ENCODE measurements at places on chromosomes 7 and 10. TPM values are rescaled to one million over a fixed set of nuclear protein-coding genes. Genes with fewer than 3 reads are reported as not detected.

DNA sequence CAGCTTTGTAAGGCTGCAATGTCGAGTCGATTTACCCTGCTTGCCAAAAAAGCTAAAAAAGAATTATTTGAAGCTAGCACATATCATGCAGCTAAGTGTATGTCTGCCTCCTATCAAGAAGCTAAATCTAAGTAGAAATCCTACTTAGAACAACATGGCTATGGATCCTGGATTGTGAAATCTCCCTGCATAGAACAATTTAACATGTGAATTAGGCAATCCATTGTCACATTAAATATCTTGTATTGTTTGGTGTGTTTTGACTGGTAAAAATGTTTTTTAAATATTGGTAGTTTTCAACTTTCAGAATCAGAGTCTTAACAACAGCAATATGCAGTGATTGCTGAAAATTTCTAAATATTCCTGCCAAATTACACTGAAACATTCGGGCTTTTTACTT is 73.3 kb downstream of the SKIDA1 start:
- no peak for DNase-seq

DNA sequence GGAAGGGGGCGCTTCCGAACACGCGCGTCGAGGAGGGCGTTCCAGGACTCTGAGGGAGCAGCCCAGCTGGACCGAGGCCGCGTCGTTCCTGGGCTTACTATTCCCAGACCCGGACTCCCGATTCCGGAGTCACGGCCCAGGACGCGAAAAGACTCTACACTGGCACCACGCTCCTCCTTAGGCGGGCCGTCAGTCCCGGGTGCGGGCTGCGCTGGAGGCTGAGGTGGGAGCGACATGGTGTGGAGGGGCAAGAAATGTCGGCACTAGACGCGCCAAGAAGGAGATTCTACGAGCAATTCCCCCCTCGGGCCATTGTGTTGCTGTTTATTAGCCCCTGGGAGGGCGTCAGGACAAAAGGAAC is 584 bp upstream of the RUNDC3B start:
- peak; percentile 67 for DNase-seq

- DNase-seq = no peak
Measured at GRCh38 chr10:52484206-52485065, 170.4 kb downstream of the DKK1 start.

DNA sequence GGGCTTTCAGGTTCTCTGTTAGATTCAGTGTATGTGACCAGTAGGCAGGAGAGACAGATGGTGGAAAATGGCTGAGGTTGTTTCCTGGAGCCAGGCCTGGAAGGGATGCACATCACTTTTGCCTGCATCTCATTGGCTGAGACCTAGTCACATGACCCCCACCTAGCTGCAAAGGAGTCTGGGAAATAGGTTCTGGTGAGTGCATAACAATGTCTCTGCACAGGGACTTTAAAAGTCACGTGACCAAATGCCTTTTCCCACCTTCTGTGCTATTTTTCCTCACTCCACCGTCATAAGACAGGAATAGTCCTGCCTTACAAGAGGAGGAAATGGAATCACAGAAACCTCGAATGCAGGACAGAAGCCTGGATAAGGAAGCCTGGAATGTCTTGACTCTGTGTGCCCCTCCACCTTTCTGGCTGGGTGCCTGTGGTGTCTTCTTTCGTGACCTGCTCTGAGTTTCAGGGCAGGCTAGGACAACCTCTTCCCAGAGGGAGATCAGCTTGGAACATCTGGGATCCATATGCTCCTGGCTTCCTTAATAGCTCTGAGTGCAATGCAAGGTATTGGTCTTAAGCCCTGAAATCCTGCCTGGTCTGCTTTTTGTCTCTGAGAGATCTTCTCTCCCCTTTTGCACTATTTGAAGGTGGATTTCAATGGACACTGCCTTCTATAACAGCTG is 139.9 kb upstream of the ZNF438 start:
- no peak for DNase-seq

DNA sequence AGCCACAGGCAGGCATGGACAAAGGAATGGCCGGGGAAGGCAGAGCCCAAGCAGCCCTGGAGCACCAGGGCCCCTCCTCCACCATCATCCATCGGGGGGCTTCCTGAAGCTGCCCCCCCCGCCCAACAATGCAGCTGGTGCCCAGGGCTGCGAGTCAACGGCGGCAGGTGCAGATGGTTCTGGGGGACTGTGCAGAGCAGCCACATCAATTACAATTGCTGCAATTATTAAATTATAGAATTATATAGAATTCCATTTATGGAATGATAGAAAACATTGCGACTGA is 28.3 kb downstream of the EBF3 start:
- no peak for DNase-seq

DNA sequence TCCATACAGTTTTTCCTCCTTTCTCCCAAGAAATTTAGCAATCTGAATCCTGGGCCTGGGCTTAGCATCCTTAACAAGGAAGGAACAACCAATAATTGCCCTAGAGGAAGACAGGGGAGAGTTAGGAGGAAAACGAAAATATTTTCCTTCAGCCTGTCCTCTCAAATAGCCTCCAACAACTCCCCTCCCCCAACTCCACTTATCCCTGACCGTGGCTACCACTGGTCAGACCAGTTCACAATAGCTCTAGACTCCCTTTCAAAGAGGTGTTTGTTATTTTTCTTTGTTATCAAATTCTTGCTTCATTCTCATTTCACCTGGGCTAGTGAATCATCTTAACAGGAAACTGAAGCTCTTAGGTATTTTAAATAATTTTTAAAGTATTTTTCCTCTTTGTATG is 114.1 kb downstream of the CPED1 start:
- DNase-seq = no peak

JAKMIP3 gene
- polyA plus RNA-seq = 0.91 TPM

SORCS3 gene
- polyA plus RNA-seq = 0.07 TPM
